ENCODE measurements at places on chromosomes 7 and 10.

DNA sequence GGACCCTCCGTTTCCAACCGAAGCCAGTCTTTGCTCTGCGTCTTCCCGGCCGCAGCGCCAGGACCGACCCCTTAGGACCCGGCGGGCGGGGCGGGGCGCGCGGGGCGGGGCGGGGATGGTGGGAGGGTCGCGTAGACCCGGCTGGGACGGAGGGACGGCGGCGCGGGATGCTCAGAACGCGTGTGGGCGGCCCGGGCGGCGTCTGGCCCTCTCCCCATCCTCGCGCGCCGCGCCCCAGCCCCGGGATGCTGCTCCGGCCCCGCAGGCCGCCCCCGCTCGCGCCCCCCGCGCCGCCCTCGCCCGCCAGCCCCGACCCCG is at the start of gene UTF1:
TSS of gene UTF1 (plus strand) at position 174 of the 318 bp plus-strand sequence. CDS start at position 246, 72 bp downstream.
- no peak for DNase-seq

DNA sequence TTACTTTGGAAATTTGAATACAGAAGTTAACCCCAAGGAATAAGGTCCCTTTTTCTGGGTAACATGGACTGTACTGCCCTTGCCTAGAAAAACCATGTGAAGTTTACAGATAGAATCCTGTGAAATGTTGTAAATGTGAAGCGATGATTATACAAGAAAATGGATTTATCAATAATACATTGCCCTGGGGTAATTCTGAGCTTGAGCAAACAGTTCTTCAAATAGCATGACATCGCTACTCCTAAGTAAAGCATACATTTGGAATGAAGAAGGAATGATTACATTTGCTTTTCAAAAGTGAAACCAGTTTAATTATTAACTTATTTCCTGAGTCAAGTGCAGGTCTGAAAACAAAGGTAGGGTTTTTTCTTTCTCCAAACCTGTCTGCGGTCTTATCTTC is 43.3 kb upstream of the FZD8 start:
- peak; percentile 34 for DNase-seq

- no peak for DNase-seq
These were observed 6.6 kb upstream of the DEPP1 start for GRCh38 chr10:44985175-44985681.

DNA sequence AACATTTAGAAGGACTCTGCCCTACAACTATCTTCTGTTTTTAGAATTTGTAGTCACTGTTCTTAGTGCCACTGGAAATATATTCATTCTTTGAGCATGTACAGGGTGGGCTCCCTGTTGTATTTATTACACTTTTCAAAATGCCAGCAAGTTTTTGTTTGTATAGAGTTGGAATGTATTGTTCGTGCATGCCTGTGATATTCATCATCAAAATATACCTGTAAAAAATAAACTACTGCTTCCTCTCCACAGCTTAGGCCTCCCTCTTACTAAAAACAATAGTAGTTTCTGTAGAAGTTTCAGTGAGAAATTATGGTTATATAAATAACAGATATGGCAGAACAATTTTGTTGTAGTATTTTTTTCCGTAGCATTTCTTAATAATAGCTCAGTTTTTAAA is 61.6 kb downstream of the NHLRC2 start:
- no peak for DNase-seq

DNA sequence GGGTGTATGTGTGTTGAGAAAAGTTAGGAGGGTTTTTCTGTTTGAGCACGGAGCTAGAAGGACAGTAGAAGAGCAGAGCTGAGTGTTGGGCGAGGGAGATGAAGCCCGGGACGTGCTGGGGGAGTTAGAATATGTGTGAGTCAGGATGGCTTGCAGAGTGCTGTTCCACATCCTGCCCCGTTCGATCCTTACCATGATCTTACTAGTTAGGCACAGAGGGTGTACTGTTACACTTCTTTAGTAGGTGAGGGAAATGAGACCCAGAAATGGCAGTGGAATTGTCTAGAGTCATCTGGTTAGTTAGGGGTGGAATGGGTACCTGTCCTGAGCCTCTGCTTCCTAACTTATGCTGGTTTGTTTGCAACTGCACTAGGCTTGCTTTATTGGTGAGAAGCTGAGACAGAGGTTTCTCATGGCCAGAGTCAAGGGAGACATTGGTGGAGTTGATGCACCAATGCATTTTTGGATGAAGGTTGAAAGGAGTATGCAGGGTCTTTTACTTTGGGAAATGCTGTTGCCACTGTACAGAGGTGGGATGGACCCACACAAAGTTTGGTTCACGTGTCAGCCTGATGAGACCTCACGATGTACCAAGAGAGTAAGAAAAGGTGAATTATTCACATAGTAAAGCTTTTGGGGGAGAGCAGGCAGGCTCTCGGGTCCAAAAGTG is 42.4 kb downstream of the CCNY start:
- DNase-seq, result no peak

DNA sequence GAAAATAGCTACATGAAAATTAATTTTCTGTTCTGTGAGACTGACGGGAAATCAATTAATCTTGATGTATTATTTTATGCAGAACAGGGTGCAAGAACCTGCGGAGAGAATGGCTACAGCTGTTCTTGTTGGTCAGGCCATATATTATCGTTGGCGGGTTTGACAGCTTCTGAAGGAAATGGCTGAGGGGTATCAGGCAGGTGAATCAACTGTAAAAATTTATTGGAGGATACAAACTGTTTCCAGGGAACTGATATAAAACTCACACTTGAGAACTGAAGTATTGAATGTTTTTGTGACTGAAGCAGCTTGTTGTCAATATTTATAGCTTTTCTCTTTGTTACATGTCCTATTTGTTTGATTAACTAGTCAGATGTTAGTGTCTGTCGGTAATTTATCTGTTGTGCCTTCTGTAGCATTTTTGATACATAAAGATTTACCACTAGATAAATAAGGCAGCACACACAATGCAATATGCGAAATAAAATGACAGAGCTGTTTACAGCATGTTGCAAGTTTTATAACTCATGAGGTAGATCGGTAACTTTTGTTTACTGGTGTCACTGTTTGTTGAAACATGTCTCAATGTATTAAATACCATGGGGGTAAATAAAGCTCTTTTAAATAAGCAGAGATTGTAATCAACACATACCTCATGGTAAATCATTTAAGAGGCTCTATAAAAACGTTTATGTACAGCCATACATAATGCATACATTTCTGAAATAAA is 308.2 kb downstream of the LRMDA start:
- no peak for DNase-seq

DNA sequence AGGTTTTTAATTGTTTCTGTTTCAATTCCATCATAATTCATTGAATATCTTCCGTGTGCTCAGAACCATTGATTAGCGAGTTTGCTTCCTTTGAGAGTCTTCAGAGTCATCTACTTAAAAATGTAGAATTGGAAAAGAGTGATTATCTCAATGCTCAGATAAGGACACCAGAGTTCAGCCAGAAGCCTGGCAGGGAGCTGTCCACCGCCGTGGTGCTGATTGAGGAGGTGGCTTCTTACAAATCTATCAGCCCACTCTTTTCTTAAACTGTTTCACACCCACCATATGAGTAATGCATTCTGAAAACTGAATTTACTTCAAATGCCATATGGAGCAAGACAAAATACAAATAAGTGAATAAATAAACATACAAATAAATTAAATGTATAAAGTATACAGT is 79.3 kb downstream of the INSYN2A start:
- peak; percentile 66 for DNase-seq

DNA sequence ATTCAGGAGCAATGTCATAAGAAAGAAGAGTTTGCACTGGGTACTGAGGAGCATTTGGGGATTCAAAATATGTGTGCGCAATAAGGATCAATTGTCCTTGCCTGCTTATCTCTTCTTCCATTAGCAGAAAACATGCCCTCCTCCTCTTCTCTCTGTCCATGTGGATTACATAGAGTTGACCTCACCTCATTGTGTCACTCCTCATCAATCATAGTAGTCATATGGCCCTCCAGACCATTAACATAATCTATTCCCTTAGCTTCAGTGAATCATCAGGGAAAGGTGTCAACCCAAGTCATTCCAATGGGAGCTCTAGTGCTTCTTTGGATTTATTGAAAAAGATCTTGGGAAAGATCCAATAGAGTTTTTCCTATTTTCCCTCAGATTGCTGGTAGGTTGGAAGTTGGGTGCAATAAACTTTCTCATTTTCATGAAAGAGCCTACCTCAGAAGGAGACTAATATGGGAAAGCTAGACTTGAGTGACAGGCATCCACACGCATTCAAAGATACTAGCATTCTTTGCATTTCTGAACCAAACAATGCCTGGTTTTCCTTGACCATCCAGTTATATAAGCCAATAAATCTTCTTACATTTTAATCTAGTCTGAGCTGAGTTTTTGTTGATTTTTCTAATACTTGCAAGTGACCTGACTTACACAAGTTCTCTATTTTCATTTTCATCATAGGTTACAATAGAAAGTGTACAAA is 71.5 kb upstream of the FAM13C start:
- DNase-seq, result no peak

- no peak for DNase-seq
These were observed 92.2 kb upstream of the PPIF start for GRCh38 chr10:79255007-79255507.

DNA sequence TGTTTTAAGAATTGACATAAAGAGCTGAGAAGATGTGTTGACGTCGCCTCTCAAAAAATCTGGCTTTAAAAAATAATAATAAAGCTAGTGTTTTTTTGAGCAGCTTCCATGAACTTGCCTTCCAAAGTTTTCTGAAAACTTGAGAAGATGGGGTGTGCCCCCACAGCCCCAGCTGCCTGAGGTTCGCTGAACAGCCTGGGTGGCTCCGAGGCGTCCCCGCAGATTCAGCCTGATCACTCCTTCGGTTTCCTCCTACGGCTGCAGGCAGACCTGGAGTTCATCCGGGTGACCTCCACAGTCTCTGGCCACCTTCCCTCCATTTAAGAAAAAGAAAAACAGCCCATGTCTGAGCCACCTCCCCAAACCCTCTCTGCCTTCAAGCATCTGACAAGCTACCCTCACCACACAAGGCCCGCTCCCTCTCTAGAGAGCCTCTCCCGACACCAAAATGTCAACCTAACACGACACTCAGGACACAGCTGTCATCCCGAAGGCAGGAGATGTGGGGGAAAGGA is 177.8 kb downstream of the PTPRN2 start:
- DNase-seq, result no peak

GRCh38 chr10:102261842-102262241 is 16.5 kb downstream of the GBF1 start:
- DNase-seq, result no peak

- peak; percentile 82 for DNase-seq
These were observed 922 bp downstream of the PPA1 start for GRCh38 chr10:70232155-70232858.

- DNase-seq, result no peak
These were observed 1.2 kb downstream of the TPST1 start for GRCh38 chr7:66206119-66206933.

DNA sequence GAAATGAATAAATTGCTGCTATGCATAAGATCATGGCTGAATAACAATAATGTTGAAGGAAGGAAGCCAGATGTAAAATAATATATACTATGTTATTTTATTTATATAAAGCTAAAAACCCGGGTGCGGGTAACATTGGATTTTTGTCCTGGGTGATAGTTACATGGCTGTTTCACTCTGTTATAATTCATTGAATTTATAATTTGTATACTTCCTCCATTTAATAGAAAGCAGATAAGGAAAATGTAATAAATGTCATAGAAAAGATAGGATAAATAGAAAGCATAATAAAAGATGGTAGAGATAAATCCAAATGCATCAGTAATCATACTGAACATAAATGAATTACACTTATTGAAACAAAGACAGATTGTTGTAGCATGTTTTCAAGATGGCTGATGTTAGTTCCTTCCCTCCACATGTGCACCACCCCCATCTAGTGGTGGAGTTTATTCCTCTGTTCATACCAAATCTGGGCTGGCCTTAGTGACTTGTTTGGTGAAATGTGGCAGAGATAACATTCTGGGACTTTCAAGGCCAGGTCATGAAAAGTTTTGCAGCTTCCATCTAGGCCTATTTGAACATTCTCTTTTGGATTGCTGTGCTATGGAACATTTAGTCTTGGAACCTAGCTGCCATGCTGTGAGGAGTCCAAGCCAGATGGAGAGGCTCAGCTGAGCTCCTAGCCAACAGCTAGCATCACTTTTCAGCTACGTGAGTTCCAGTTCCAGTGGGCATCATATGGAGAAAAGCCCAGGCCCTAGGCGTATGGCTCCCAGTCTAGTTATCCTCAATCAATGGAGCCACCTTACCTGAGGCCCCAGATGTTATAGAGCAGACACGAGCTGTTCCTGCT is 46.9 kb downstream of the AHCYL2 start:
- peak; percentile 58 for DNase-seq

- DNase-seq, result peak; percentile 1
These were observed 274.6 kb upstream of the ZNF32 start for GRCh38 chr10:43923328-43923727.

DNA sequence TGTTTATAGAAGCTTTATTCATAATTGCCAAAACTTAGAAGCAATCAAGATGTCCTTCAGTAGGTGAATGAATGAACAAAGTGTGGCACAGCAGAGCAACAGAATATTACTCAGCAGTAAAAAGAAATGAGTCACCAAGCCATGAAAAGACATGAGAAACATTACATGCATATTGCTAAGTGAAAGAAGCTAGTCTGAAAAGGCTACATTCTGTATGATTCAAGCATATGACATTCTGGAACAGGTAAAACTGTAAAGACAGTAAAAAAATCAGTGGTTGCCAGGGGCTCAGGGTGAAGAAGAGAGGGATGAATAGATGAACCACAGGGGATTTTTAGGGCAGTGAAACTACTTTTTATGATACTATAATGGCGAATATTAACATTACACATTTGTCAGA is 80.9 kb upstream of the APBB1IP start:
- DNase-seq, result no peak
